ENCODE measurements at places on chromosomes 16 and 17.

GRCh38 chr17:47829870-47830269, 1.5 kb downstream of the MRPL10 start:
- no peak for DNase-seq

DNA sequence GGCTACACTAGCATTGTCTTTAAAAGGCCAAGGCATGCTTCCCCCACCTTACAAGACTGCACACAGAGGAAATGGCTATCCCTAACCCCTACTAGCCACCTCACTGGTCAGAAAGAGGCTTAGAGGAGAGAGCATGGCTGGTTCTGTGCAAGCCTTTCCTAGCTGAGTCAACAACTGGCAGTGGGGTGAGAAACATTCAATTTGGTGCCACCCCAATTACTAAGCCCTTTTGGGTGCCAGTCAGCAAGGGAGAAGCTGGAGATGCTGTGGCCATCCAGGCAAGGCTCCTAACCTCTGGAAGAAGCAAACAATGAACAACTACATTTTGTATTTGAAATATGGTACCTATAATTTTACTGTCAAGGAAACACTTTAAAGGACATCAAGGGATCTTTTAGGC, 4.7 kb upstream of the KAT7 start:
- DNase-seq, result no peak

DNA sequence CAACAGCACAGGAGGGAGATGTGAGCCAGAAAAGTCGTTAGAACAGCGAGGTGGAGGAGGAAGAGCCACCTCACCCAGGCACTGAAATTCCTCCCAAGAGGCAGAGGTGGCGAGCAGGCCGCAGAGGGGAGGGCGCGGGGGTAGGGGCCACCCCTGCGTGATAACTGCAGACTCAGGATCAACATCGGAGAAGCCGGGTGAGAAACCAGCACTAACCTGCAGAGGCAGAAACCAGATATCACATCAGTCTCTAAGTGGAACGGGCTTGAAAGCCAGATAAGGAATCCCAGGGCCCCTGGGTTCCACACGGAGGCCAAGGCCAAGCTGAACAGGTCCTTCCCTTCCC, 39.4 kb upstream of the ZC3H18 start:
- no peak for DNase-seq

DNA sequence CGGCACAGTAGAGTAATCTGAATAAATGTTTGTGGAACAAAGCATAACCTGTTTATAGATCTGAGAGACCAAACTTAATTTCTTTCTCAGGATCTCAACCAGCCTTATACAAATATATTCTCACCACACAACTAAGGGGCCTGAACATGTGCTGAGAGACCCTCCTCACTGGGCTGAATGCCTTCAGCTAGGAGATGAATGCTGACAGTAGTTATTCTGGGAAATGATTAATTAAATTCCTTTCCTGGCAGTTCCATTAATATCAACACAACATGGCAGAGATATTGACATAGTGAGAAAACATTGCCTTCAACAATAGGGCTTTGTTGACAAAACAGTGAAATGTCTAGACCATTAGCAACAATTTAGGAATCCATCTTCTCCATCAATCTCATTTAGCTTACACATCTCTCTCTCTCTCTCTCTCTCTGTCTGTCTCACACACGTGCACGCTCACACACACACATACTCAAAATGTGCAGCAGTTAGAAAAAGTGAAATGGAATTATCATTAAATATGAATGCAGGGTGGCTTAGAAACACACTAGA, 780.8 kb upstream of the CDH8 start:
- DNase-seq, result no peak

DNA sequence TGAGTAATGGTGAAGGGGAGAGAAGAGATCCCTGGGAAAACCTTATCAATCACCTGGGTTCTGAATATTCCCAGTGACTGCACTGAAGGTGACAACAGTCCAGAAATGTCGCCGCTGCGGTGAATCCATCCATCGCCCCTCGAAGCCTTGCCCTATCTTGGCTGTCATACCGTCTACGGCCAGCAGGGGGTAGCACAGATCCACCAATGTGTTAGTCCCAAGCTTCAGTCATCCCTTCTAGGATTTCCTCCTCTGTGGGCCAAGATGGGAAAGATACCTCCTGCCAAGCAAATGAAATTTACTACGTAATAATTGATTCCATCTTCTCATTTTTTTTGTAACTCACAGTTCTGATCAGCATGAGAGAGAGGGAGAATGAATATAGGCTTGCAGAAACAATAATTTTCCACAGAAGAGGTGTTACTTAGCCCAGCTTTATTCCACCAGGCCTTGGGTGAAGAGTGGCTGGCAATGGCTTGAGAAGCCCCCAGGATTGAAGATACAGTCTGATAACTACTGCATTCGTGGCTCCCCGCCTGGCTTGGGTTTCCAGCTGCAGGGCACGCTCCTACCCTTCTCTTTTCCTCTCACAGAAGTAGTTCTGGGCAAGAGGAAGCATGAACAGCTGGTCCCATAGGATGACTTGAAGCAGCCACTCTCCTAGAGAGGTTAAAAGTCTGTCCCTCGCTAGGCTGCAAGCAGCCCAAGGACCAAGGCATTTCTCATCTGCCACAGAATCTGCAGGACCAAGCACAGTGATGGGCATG, 2.6 kb upstream of the FMNL1 start:
- DNase-seq, result peak; percentile 55

DNA sequence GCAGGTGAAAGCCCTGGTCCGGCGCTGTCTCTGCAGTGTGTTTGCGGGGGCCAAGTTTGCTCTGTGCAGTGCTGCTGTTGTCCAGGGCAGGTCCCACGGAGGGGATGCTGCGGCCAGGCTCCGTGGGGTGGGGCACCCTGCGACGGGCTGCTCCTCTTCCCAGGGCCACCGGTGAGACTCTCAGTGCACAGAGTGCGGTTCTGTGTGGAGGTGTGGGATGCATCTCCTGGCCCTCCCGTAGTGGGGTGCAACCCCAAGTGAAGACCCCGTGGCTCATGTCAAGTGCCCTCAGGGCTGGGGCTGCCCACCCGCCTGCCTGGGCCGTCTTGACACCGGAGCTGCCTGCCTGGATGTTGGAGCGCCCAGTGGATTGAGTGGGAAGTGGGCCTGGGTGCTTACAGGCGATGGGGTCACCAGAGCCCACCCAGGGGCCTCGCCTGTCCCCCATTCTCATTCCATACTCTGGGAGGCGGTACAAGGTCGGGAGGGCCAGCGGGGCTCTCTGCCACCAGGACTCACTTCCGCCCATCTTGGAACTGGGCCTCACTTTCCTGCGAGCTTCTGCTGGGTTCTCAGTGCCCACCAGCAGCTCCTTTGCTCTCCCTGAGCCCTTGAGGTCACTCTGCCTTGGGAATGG, 119.9 kb downstream of the BANP start:
- no peak for DNase-seq

DNA sequence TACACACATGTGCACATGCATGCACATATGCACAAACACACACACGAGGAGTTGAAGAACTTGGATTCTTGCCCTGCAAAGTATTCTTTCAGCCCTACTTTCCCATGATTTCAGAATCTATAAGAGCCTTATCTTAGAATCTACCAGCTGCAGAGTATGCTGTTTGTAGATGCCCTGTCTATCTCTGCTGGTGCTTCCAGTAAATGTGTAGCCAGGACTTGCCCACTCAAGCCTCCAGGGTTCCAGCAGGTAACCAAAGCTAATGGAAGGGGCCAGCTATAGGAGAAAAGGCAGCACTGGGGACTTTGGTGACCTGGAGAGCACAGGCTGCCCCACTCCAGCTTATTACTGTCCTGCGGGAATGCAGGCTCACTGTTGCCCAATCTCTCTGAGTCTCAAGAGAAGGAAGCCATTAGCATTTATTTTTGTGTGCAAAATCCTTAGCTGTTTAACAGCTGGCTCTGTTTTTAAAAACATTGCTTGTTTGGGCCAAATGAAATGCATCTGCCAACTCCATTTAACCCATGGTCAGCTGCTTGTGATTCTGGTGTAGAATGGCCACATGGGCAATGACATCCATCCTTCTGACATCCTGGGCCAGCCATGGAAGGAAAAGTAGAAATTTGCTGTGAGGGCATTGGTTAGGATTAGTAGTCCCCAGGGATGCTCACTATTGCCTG, 28.6 kb upstream of the XYLT1 start:
- DNase-seq, result no peak

GRCh38 chr17:64974750-64975317, 55.6 kb upstream of the LRRC37A3 start:
- peak; percentile 44 for DNase-seq

DNA sequence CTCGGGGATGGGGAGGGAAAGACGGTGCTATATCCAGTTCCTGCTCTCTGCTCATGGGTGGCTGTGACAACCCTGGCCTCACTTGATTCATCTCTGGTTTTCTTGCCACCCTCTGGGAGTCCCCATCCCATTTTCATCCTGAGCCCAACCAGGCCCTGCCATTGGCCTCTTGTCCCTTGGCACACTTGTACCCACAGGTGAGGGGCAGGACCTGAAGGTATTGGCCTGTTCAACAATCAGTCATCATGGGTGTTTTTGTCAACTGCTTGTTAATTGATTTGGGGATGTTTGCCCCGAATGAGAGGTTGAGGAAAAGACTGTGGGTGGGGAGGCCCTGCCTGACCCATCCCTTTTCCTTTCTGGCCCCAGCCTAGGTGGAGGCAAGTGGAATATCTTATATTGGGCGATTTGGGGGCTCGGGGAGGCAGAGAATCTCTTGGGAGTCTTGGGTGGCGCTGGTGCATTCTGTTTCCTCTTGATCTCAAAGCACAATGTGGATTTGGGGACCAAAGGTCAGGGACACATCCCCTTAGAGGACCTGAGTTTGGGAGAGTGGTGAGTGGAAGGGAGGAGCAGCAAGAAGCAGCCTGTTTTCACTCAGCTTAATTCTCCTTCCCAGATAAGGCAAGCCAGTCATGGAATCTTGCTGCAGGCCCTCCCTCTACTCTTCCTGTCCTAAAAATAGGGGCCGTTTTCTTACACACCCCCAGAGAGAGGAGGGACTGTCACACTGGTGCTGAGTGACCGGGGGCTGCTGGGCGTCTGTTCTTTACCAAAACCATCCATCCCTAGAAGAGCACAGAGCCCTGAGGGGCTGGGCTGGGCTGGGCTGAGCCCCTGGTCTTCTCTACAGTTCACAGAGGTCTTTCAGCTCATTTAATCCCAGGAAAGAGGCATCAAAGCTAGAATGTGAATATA, 4.8 kb upstream of the LASP1NB start:
- DNase-seq, result no peak

- no peak for DNase-seq
Observed at GRCh38 chr16:58636466-58636865, 6.8 kb upstream of the CNOT1 start.

GRCh38 chr16:22425036-22425801, 50.8 kb upstream of the CDR2 start:
- no peak for DNase-seq

DNA sequence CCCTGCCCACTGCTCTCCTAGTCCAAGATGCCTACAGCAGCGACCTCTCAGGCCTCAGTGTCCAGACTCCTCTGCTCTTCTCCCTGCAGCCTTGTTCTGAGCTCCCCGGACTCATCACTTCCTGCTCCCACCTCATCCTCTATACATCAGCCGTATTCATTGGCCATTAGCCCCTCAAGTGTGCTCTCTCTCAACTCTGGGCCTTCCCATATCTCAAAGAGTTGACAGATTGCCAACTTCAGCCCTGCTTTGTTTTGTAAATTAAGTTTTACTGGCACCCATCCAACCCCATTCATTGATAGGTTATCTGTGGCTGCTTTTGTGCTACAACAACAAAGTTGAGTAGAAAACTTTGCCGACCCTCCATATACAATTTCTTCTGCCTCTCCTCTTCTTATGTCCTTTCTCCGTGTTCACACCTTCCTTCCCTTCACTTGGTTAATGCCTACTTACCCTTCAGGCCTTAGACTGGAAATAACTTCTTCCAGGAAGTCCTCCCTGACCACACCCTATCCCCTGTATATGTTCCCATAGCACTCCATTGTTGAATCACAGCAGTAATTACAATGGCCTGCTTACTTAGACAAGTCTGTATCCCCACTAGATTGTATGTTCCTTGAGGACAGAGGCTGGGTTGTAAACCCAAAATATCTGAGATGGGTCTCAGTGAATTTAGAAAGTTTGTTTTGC, 63.4 kb upstream of the TANC2 start:
- DNase-seq, result no peak

DNA sequence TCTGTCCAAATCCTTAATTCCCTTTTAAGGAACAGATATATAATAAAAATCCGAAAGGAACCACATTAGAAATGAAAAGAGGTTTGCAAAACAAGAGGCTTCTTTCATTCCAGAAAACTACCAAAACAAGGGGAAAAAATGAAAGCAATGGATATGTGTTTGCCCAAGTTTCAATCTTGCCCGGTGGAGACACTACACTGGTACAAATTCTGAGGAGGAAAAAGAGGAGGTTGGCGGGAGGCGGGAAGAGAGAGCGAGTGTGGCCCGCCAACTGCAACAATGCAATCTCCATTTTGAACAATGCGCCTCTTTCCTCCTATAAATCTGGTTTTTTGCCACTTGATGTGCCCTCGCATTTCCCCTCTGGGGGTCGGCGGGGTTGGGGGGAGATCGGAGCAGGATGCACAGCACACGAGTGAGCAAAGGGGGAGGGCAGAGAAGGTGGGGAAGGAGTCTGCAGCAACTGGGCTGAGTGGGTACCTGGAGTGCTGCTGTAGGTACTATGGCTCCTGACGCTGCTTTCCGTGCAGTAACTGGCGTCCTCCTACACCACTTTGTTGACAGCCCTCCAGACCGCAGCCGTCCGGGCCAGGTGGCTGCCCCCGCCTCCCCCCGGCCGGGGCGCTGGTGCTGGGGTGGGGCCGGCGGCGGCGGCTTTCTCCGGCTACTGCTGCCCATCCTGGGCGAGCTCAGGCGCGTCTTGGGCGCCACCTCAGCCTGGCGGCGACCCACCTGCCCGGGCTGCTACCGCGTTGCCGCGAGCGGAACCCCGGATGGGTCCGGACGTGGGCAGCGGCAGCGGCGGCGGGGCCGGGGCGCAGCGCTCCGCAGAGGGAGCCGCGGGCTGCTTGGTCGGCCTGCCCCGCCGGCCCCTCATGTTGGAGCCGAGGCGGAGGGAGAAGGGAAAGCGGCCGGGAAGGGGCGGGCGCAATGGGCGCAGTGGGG, 93.8 kb upstream of the PLEKHM1 start:
- peak; percentile 85 for DNase-seq

- DNase-seq, result no peak
Observed at GRCh38 chr16:28053461-28053860, 10.1 kb downstream of the GSG1L start.

DNA sequence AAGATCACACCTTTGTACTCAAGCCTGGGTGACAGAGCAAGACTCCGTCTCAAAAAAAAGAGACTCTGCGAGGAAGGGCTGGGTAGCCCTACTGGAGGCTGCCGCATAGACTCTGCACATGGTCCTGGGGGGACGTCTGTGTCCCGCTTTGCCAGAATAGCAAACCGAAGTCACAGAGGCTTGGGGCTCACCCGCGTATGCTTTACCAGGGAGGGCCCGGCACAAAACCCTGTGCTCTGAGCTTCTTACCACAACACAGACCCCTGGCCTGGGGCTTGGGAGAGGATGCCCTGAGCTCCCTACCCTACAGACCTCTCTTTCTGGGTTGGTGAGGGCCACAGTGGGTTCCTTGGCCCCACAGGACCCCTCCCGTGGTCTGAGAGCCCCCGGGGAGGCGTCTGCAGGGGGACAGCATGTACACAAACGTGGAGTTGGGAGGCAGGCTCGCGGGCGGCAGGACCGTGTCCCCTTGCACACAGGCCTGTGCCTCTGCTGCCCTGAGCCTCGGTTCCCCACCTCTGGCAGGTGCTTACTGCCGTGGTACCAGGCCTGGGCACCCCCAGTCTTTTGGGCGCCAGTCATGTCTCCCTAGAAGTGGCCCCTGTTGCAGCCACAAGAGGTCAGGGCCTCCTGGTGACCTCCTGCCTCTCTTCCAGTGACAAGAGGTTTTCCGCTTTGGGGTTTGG, 13.8 kb downstream of the CPNE7 start:
- DNase-seq, result no peak

- no peak for DNase-seq
Observed at GRCh38 chr17:6867849-6868248, 36.3 kb upstream of the TEKT1 start.

Data from mammary epithelial cell (primary cell).